Activated T-cell treated with anti-CD3 and anti-CD28 coated beads, Interleukin-2, amount 50 U/mL, for 24 hours (primary cell): ENCODE measurements at places on chromosomes 16 and 17.

GRCh38 chr17:66531851-66532295 is 229.5 kb downstream of the PRKCA start:
- no peaks in the 10 kb centered on the region for H3K27me3 ChIP-seq
- DNase-seq, result no peak
- H3K27ac ChIP-seq, result peak overlapping the region; percentile 2
- peaks cover 80% of the 10 kb centered on the region for H3K4me1 ChIP-seq
- H3K4me3 ChIP-seq, result no peak overlapping the region
- H3K36me3 ChIP-seq, result peaks cover 67% of the 10 kb centered on the region

- no peak for DNase-seq
- H3K4me1 ChIP-seq, result no peaks in the 10 kb centered on the region
- H3K4me3 ChIP-seq, result no peak within 1 kb of the TSS
- no peaks in the 10 kb centered on the region for H3K27me3 ChIP-seq
- no peaks in the 10 kb centered on the region for H3K36me3 ChIP-seq
Observed at GRCh38 chr17:41505007-41505808, at the start of gene KRT13. Gene KRT13, minus strand, starts transcription at chr17:41505612. Its CDS starts 62 bp downstream, at chr17:41505550.

DNA sequence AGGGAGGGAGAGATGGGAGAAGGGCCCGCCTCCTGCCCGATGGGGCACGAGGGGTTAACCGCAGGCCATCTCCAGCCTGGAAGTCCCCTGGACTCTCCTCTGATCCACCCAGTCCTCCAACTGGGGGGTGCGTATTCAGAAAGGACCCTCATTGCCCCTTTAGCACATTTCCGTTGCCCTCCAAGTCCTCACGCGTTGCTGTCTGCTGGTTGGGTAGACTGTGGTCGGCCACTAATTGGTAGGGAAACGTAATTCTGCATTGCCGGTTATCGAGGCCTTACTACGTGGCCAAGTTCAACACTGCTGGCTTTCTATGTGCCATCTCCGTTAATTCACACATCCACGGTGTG is 103.4 kb downstream of the FOXL1 start:
- peaks cover 40% of the 10 kb centered on the region for H3K27me3 ChIP-seq
- no peak overlapping the region for H3K4me3 ChIP-seq
- H3K4me1 ChIP-seq, result no peaks in the 10 kb centered on the region
- no peak for DNase-seq

DNA sequence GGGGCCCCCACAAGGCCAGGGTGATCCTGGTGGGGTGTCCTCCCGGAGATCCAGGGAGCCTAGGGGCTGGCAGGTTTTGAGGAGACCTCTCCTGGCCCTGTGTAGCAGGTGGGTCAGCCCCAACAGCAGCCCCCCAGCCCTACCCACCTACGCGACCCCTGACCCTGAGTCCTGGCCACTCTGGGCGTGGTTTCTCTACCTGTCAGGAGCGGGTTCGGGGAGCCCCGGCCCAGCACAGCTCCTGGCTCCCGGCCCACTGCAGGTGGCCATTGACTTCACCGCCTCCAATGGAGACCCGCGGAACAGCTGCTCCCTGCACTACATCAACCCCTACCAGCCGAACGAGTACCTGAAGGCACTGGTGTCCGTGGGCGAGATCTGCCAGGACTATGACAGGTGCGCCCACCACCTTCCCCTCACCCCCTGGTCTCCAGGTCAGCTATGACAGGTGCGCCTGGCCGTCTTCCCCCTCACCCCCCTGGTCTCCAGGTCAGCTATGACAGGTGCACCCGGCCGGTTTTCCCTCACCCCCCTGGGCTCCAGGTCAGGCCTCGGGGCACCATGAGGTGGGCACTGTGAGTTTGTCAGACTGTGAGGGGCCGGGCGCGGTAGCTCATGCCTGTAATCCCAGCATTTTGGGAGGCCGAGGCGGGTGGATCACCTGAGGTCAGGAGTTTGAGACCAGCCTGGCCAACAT is 13.0 kb downstream of the CPNE7 start:
- DNase-seq, result no peak
- H3K4me1 ChIP-seq, result peaks cover 4% of the 10 kb centered on the region
- H3K4me3 ChIP-seq, result no peak overlapping the region
- no peaks in the 10 kb centered on the region for H3K27me3 ChIP-seq
- no peak overlapping the region for H3K27ac ChIP-seq
- H3K36me3 ChIP-seq, result peaks cover 3% of the 10 kb centered on the region

DNA sequence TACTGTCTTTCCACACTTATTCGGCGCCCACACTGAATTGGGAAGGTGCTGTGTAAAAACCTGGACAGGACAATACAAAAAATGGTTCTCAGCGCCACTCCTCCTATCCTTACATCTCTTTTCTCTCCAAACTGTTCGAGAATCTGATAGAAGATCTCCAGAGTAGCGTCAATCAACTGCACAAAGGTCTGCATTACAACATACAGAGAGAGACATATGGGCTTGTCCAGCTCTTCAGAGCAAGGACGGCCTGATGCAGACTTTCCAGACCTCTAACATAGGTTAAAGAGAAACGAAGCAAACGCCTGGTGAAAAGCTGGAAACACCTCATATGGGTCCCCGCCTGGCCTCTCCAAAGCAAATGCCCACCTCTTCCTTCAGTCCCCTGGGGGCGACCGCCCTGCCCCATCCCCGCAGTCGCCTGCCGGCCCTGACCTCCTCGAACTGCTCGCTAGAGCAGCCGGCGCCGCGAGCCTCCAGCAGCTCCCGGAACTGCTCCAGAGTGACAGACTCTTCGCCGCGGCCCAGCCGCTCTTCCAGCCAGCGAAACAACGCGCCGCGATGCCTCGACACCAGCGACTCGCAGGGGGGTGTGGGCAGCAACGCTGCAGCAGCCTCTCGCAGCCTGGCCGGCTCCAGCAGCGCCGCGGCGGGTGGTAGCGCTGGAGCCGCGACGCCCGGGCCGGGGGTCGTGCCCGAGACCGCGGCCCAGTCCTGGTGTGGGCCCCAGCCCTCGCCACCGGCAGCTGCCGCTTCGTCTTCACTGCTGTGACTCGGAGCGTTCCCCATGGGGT is 526 bp downstream of the ZZEF1 start:
- H3K4me1 ChIP-seq, result peaks cover 63% of the 10 kb centered on the region
- DNase-seq, result no peak
- H3K27ac ChIP-seq, result peak overlapping the region; percentile 100
- H3K36me3 ChIP-seq, result peaks cover 50% of the 10 kb centered on the region
- peak overlapping the region; percentile 96 for H3K4me3 ChIP-seq

GRCh38 chr17:75242461-75243042 is 18.9 kb downstream of the GGA3 start:
- H3K27ac ChIP-seq, result peak overlapping the region; percentile 91
- DNase-seq, result peak; percentile 59
- H3K36me3 ChIP-seq, result peaks cover 96% of the 10 kb centered on the region
- peaks cover 75% of the 10 kb centered on the region for H3K4me1 ChIP-seq

DNA sequence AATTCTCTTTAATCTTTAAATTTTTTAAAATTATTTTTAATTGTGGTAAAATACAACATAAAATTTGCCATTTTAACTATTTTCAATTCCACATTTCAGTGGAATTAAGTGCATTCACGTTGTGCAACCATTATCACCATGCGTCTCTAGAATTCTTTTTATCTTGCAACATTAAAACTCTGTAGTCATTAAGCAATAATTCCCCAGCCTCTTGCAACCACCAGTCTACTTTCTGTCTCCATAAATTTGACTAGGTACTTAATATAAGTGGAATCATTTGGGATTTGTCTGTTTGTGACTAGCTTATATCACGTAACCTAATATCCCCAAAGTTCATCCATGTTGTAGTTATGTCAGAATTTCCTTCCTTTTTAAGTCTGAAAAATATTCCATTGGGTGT is 79.1 kb downstream of the TAOK1 start:
- no peaks in the 10 kb centered on the region for H3K27me3 ChIP-seq
- peaks cover 2% of the 10 kb centered on the region for H3K4me1 ChIP-seq
- peaks cover 69% of the 10 kb centered on the region for H3K36me3 ChIP-seq
- DNase-seq, result no peak
- no peak overlapping the region for H3K4me3 ChIP-seq
- no peak overlapping the region for H3K27ac ChIP-seq
